ENCODE measurements at places on chromosomes 16 and 17. TPM values are rescaled to one million over a fixed set of nuclear protein-coding genes. Genes with fewer than 3 reads are reported as not detected.

C17orf67 gene
- total RNA-seq, result 1.1 TPM

- no peak for DNase-seq
Measured at GRCh38 chr16:17131351-17131750, 339.4 kb downstream of the XYLT1 start.

GRCh38 chr16:87702325-87702811, 63.4 kb downstream of the KLHDC4 start:
- DNase-seq, result no peak

DNA sequence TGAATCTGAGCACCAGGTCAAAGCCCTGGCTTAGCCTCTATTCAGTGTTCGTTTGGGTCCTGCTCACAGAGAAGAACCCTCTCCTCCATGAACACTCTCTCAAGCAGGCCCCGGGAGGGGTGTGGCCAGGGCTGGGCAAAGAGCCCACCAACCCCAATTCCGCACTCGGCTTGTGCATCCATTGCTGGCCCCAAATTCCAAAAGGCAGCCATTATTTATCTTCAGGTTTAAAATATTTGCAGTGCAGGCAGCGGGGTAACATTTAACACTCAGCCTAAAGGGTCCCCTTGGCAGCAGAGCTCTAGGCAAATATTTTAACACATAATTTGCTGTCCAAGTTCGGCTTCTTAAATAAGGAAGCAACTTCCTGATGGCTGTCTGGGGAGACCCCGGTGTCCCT, 115.7 kb downstream of the ZNF423 start:
- no peak for DNase-seq

GRCh38 chr17:4326608-4327007, 39.9 kb downstream of the UBE2G1 start:
- no peak for DNase-seq

All from left ventricle myocardium inferior (tissue), 1 donor.